ENCODE measurements at places on chromosomes 6 and 20. TPM values are rescaled to one million over a fixed set of nuclear protein-coding genes. Genes with fewer than 3 reads are reported as not detected.

Gene MAS1
- not detected for total RNA-seq

Gene TAP1
- 50.1 TPM for total RNA-seq

Gene IP6K3
- total RNA-seq = 88.2 TPM

GRCh38 chr6:86122086-86122485 lies 479.4 kb upstream of the SYNCRIP start:
- DNase-seq = no peak

DNA sequence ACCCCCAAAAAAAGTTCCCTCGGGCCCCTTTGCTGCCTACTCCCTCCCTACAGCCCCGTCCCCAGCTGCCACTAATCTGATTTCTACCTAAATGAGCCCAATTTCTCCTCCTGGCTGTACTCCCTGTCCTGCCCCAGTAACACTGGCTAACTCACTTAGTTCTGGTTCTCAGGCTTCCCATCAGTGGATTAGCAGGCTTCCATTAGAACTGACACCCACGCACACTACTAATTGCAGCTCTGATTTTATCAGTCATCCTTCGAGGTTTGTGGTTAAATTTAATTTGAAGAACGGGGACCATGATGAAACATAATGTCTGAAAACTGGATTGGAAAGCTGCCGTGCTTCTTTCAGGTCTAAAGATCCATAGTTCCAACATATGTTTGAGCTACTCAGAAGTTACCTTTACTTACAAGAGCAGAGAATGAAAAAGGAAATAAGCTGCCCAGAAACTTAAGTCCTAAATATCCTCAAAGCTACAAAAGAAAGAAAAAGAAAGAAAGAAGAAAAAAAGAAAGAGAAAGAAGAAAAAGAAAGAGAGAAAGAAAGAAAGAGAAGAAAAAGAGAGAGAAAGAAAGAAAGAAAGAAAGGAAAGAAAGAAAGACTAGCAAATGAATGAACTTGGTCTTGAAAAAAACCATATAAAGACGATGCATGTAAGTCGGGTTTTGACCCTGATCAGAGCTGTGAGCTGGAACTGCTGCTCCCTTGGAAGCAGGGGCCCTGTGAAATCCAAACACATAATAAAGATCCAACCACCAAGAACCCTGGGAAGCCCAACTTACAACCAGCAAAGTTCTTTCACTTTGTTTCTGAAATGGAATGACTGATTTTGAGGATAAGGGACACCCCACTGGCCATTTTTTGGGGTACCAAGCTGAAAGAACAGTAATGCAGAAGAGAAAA lies 51.7 kb downstream of the CNKSR3 start:
- no peak for DNase-seq

DNA sequence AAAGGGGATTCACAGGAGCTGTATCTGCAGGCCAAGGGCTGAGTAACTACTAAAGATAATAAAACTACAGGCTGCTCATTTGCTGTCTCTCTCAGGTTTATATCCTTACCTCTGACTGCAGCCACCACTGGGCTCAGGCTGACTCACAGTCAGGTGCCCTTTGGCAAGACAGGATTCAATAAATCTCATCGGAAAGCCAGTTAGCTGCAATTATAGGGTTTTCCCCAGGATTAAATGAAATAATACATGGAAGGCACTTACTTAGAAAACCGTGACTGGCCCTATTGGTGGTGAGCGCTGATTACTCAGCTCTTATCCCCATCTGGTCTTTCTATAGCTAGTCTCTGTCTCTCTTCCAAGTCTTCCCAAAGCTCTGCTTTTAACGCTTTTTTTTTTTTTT lies 26.4 kb downstream of the RMND1 start:
- DNase-seq = no peak

- DNase-seq = peak; percentile 69
Measured at GRCh38 chr6:116840091-116840490, 11.2 kb upstream of the GPRC6A start.

DNA sequence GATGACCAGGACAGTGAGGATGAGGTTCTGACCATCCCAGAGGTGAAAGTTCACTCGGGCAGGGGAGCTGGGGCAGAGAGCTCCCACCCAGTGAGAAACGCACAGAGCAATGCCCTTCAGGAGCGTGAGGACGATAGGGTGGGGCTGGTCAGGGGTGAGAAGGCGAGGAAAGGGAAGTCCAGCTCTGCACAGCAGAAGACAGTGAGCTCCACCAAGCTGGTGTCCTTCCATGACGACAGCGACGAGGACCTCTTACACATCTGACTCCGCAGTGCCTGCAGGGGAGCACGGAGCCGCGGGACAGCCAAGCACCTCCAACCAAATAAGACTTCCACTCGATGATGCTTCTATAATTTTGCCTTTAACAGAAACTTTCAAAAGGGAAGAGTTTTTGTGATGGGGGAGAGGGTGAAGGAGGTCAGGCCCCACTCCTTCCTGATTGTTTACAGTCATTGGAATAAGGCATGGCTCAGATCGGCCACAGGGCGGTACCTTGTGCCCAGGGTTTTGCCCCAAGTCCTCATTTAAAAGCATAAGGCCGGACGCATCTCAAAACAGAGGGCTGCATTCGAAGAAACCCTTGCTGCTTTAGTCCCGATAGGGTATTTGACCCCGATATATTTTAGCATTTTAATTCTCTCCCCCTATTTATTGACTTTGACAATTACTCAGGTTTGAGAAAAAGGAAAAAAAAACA lies 16.6 kb upstream of the SLC22A1 start:
- DNase-seq = no peak

- no peak for DNase-seq
Measured at GRCh38 chr6:46923476-46923875, 1.7 kb upstream of the ADGRF5 start.

DNA sequence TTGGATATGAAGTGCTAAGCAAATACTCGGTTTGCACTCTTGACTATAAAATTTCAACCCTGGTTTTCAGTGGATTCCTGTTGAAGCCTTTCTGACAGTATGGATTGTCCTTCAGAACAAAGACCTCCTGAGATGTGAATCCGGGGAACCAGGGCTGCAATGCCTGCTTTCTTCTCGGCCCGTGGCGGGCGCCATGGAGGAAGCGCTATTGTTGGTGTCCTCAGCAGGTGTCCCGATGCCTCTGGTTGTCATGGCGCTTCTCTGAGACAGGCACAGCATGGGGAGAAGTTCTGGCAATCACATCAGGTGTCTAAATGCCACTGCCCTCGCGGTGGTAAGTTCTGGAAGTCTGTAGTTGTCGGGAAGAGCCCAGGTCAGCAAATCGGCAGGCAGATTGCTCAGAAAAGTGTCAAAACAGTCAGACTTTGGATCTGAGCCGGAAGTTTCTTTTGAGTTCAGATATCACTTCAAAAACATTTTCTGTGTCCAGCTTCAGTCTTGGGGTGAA lies 188.5 kb downstream of the CDH4 start:
- no peak for DNase-seq

- no peak for DNase-seq
Measured at GRCh38 chr20:14644306-14645097, 307.1 kb upstream of the FLRT3 start.

- peak; percentile 93 for DNase-seq
Measured at GRCh38 chr6:39881851-39882530, 52.3 kb downstream of the MOCS1 start.

- no peak for DNase-seq
Measured at GRCh38 chr20:11443382-11444119, 474.1 kb upstream of the BTBD3 start.

- DNase-seq = no peak
Measured at GRCh38 chr6:146856296-146856695, 257.5 kb downstream of the ADGB start.

Data from LHCN-M2 (cell line).